ENCODE measurements at places on chromosomes 2 and 18.
A peak's percentile ranks its signal among the peaks of the same experiment; 100 is the strongest.

DNA sequence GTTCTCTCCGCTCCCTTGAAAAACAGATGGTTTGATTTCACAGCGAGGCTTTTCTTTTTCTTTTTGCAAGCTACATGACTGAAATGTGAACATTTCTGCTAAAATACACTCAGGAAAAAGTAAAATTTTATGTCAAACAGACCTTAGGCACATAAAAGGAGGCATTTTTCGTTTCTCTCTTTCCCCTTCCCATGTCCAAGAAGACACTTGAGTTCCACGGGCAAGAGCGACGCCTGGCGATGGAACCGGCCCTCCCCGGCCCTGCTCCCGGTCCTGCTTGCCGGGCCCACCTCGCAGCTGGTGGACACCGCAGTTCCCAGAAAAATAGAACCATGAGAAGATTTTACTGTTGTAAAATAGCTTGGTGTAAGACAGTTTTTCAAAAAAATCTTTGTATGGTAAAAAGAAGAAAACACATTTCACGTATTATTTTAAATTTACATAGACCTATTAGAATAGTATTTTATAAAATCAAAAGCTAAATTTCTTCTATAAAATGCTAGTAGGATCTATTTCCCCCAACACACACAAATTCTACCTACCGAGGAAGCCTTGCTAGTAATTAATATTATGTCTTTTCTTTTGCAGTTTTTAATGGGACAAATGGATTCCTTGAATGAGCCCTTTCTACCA is 2.3 kb upstream of the ALKAL2 start:
- peak; percentile 57 for DNase-seq

GRCh38 chr2:28842042-28842441 is 28.1 kb downstream of the TRMT61B start:
- no peak for DNase-seq

DNA sequence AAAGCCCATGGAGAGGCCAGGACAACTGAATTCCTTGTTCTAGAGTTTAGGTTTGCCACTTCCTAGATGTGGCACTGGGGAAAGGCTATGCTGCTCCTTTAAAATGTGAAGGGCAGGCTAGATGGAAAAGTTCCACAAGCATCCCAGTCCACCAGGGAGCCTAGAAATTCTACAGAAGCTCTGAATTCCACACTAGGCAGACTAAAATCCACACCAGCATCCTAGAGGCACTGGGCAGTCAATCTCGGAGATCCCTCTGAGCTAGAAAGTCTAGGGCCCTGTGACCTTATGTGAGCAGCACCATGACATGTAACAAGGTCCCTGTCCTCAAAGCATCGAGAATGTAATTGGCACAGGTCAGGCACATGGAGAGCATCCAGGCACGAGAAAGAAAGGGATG is 71.5 kb downstream of the LYPD1 start:
- no peak for DNase-seq

DNA sequence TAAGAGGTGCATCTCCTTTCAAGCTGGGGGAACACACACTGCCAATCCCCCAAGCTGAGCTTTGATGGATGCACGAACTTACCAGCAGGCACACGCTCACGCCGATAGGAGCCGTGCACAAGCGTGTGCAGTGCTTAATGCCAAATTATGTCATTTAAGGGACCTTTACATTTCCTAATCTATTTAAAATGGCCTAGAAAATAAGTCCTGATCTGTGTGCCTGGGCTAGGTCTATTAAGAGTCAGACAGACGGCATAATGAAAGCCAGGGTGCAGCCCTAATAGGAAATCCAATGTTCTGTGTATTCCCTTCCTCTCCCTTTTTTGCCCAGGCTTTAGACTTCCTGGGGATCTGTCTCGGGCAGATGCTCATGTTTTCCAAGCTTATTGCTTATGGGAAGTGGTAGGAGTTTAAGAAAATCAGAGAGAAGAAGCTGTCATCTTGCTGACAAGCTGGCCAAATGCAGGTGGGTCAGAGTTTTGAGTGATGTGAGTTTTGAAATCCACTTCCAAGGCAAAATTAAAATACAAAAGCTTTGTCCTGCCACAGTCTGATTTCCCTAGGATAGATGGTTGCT is 142.6 kb downstream of the MYT1L start:
- peak; percentile 29 for DNase-seq

DNA sequence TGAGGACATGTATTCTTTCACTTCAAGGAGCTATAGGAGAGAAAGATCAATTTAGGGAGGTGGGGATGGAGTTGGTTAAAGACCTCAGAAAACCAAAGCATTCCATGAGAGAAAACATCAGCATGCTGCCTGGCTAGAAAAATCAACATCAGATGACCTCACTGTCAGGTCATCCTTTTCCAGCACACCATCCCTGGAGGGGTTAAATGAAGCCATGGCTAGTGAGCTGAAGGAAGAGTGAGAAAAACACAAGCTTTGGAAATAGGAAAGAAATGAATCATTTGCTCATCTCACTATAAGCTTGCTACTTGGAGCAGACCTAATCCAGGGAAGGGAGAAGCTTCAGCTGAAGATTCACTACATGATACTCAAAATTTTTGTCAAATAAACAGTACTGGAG is 109.5 kb upstream of the ITGB6 start:
- no peak for DNase-seq

GRCh38 chr2:230319211-230319862 is 7.7 kb upstream of the SP140L start:
- DNase-seq: no peak

Data from NCI-H446 (cell line).